ENCODE measurements at places on chromosomes 11 and 22.

DNA sequence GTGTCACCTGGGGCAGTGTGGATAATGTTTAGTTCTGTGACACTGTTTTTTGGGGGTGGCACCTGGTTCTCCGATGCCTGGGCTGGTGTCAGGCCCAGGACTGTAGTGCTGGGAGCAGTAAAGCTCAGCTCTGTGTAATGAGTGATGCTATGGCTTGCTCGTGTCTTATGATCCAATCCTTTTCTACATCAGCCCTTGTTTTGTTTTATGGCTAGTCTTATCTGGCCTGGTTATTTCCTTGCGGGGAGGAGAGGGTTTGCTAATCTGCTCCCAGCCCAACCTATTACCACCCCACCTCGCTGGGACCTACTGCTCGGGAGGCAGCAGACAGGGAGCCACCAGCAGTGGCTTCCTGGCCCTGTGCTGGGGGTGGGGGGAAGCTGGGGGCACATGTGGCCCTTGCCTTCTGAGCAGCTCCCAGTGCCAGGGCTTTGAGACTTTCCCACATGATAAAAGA is 35.0 kb upstream of the TPBGL start:
- DNase-seq: no peak

DNA sequence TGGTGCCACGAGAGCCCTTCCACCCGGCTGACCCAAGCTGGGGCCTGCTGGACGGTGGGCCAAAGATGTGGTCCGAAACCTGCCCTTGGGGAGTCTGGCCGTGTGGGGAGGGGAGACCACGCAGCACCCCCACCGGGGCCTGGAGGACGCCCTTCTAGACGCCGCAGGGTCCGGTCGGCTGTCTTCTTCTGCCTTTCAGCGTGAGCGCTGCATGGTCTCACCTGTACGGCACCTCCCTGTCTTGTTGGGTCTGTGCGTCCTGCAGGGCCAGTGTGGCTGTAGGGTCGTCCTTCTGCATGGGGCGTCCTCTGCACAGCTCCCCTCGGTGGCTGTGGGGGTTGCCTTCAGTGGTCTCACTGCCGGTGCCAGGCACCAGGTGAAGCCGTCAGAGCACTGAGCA is 2.8 kb downstream of the BRSK2 start:
- DNase-seq: no peak

DNA sequence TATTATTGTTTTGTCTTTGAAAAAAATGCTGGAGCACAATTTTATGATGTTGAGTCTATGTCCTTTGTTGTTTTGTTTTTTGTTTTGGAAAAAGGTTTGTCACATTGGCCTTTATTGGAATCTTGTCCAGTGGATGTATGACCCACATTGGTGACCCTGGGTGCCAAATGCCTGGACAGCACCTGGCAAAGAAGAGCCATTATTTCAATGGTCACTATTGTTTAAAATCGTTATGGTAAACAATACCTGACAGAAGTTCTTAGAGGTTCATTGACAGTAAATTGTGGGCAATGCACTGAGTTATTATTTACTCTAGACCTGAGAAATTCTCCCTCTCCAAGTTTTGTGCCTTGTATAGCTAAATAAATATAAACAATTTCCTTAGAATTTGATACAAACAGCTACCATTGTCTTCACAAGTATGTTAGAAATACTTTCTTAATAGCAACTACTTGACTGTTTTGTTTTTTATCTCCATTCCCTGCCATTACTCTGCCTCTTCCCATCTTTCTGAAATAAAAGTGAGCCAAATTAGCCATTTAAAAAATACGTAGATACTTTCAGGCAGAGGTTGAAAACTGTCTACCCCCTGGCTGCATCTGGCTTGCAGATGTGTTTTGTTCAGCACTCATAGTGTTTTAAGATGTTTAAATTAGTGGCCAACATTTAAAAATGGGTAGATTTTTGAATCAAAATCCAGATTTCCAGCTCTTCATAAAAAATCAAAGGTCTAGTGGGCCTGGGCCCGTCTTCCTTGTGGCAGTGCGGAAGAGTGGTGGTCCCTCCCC is 39.9 kb downstream of the BMAL1 start:
- no peak for DNase-seq

- DNase-seq: no peak
Measured at GRCh38 chr11:33646629-33647028, 54.0 kb downstream of the C11orf91 start.

All from activated T-cell treated with anti-CD3 and anti-CD28 coated beads, Interleukin-2, amount 50 U/mL, for 4 hours (primary cell).